A549 treated with ZK216348 at 1 μM for 4 hours (cell line): ENCODE measurements at places on chromosomes 3 and 15. TPM values are rescaled to one million over a fixed set of nuclear protein-coding genes. Genes with fewer than 3 reads are reported as not detected.

CFAP20DC gene
- total RNA-seq: 1.8 to 3.2 TPM (median 2.4 TPM) in 5 replicates

PPP1R2 gene
- total RNA-seq: 13.4 to 20.4 TPM (median 17.4 TPM) in 5 replicates

CNTN6 gene
- total RNA-seq: not detected in 5 replicates

GUCA1C gene
- not detected in 5 replicates for total RNA-seq

C3orf20 gene
- total RNA-seq: not detected in 5 replicates

FOXL2NB gene
- 0.95 to 1.5 TPM (median 1.3 TPM) in 5 replicates for total RNA-seq

P2RY12 gene
- not detected in 5 replicates for total RNA-seq

DUOX2 gene
- 0.05 to 0.09 TPM (median 0.05 TPM) in 4 of 5 replicates, not detected in the other for total RNA-seq
